M059J (cell line): ENCODE measurements at places on chromosomes 6 and 20.

GRCh38 chr6:41379306-41379705 is 43.9 kb downstream of the NCR2 start:
- no peak for DNase-seq

DNA sequence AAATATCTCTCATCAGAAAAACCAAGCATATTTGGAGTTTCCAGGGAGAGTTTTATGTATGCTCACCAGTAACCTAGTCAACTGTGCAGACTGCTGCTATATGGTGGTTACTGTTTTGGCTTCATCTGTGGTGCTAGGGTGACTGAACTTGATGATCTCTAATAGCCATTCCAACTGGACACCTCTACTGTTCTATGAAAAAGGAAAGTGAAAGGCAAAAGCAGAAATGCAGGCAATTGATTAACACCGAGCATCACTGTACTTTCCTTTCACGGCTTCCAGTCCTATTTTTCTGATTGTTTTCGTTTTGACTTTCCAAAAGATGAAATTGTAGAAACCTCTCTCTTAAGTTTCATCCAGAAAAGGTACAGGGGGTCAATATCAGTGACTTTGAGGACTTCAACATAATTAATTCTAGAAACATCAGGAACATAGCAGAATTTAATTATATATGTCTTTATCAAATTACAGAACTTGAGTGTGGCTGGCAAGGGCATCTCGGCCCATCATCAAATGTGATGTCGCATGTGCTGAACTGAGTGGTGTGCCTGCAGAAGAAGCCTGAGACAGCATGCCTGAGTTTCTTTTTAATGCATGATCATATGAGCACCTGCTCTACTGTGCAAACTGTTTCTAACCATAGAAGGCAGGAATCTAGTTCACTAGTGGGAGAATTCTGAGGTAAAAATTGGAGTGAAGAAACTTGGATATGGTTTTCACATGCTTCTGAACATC is 464.3 kb upstream of the FLRT3 start:
- DNase-seq: no peak

GRCh38 chr6:31830886-31831335 is 3.4 kb downstream of the HSPA1B start:
- DNase-seq: no peak

GRCh38 chr20:48999890-49000870 is 45.9 kb upstream of the CSE1L start:
- no peak for DNase-seq

DNA sequence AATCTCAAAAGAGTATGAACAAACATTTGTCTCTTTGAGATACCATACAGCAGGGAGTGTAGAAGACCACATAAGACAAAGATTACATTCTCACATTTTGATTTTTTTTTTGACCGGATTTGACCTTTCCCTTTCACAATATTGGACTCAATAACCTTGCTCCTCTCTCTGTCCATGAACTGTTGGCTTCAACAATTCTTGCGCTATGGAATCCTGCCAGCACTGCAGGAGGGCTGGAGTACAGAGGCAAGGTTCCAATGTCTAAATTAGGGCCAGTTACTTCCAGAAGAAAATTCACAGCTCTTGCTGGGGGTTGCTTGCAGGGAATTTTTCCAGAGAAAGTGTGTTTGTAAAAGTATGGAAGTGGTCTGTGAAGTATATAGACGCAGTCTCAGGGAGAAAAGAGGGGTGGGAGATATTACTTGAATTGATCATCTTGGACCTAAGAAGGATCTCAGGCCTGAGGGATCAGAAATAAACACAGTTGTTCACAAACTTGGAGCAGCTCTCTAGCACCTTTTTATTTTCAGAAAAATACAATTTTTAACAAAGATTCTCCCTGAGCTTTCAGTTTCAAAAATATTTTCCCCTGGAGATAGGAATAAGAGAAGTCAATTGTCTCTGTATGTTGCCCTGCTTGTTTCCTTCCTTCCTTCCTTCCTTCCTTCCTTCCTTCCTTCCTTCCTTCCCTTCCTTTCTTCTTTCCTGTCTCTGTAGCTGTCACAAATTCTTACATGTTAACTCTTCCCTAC is 765.9 kb downstream of the BCKDHB start:
- no peak for DNase-seq
